ENCODE measurements at places on chromosomes 1 and 21. TPM values are rescaled to one million over a fixed set of nuclear protein-coding genes. Genes with fewer than 3 reads are reported as not detected.

Gene VASH2
- 0.24 TPM for total RNA-seq

Gene KRTAP11-1
- total RNA-seq: not detected

Gene COL11A1
- total RNA-seq: 4.1 TPM

Gene IVNS1ABP
- total RNA-seq: 63.5 TPM

Gene SLAMF9
- 12.1 TPM for total RNA-seq

Gene KCNK2
- not detected for total RNA-seq

Gene PTGER3
- total RNA-seq: not detected

Gene HSD3B2
- not detected for total RNA-seq

Gene GJA4
- total RNA-seq: 0.48 TPM

Gene ARHGEF10L
- total RNA-seq: 15.2 TPM

All from tracheal epithelial cell (primary cell).